Prostate gland (tissue), 2 donors: ENCODE measurements at places on chromosomes 1 and 21.

DNA sequence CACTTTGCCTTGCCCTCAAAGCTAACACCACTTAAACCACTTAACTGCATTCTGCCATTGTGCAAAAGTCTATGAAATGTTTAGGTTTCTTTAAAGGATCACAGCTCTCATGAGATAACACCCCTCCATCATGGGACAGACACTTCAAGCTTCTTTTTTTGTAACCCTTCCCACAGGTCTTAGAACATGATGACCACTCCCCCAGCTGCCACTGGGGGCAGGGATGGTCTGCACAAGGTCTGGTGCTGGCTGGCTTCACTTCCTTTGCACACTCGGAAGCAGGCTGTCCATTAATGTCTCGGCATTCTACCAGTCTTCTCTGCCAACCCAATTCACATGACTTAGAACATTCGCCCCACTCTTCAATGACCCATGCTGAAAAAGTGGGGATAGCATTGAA lies 7.7 kb downstream of the ADAMTS1 start:
- H3K4me3 ChIP-seq = no peak overlapping the region
- H3K27me3 ChIP-seq = no peaks in the 10 kb centered on the region
- no peak for DNase-seq
- no peaks in the 10 kb centered on the region for H3K4me1 ChIP-seq
- H3K27ac ChIP-seq = no peak overlapping the region
- H3K36me3 ChIP-seq = no peaks in the 10 kb centered on the region

- no peak overlapping the region for H3K27ac ChIP-seq
- no peaks in the 10 kb centered on the region for H3K36me3 ChIP-seq
- H3K4me1 ChIP-seq = no peaks in the 10 kb centered on the region
- H3K27me3 ChIP-seq = no peaks in the 10 kb centered on the region
- DNase-seq = no peak
- no peak overlapping the region for H3K4me3 ChIP-seq
These were observed 196.4 kb downstream of the PLPP3 start for GRCh38 chr1:56382929-56383328.

DNA sequence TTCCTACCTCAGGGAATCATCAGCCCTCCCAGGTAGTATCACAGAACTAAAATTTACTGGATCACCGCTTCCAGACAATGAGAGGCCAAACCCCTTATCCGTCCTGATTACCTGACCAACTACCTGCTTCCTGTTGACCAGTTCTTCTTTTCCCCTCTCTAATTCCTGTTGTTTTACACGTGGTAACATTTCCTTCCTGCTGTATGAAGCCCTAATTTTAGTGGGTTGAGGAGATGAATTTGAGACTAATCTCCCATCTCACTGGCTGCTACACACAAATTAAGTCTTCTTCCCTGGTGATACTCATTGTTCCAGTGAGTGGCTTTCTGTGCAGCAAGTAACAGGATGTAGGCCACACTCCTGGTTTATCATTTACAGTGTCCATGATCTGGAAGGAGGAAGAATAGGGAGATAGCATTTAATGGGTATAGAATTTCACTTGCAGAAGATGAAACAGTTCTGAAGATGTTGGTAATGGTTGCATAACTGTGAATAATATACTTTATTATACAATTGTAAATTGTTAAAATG lies 2112.9 kb downstream of the NCAM2 start:
- no peaks in the 10 kb centered on the region for H3K4me1 ChIP-seq
- DNase-seq = no peak
- H3K4me3 ChIP-seq = no peak overlapping the region
- H3K36me3 ChIP-seq = no peaks in the 10 kb centered on the region

- H3K4me3 ChIP-seq = no peak overlapping the region
- no peak for DNase-seq
- no peak overlapping the region for H3K27ac ChIP-seq
- no peaks in the 10 kb centered on the region for H3K27me3 ChIP-seq
- H3K36me3 ChIP-seq = peaks cover 8% of the 10 kb centered on the region
These were observed 13.2 kb upstream of the NRAS start for GRCh38 chr1:114729782-114730181.

GRCh38 chr1:229344139-229344538 lies 1.3 kb upstream of the CCSAP start:
- H3K4me3 ChIP-seq = no peak overlapping the region
- no peaks in the 10 kb centered on the region for H3K36me3 ChIP-seq
- H3K4me1 ChIP-seq = no peaks in the 10 kb centered on the region
- H3K27me3 ChIP-seq = no peaks in the 10 kb centered on the region
- no peak overlapping the region for H3K27ac ChIP-seq

GRCh38 chr1:227604446-227604845 lies 41.1 kb downstream of the ZNF678 start:
- no peaks in the 10 kb centered on the region for H3K27me3 ChIP-seq
- no peaks in the 10 kb centered on the region for H3K4me1 ChIP-seq
- no peak overlapping the region for H3K27ac ChIP-seq
- DNase-seq = no peak
- H3K4me3 ChIP-seq = no peak overlapping the region

GRCh38 chr1:67958472-67958871 lies 92.0 kb downstream of the DIRAS3 start:
- H3K36me3 ChIP-seq = no peaks in the 10 kb centered on the region
- DNase-seq = no peak
- H3K4me3 ChIP-seq = no peak overlapping the region
- no peaks in the 10 kb centered on the region for H3K27me3 ChIP-seq
- no peak overlapping the region for H3K27ac ChIP-seq

GRCh38 chr1:65478379-65479026 lies 58.0 kb downstream of the LEPR start:
- no peaks in the 10 kb centered on the region for H3K4me1 ChIP-seq
- no peaks in the 10 kb centered on the region for H3K27me3 ChIP-seq
- H3K4me3 ChIP-seq = no peak overlapping the region
